Erythroblast (primary cell): ENCODE measurements at places on chromosomes 2 and 18.
A peak's percentile ranks its signal among the peaks of the same experiment; 100 is the strongest.

- DNase-seq: no peak
Observed at GRCh38 chr2:73952499-73953446, 26.1 kb downstream of the DGUOK start.

DNA sequence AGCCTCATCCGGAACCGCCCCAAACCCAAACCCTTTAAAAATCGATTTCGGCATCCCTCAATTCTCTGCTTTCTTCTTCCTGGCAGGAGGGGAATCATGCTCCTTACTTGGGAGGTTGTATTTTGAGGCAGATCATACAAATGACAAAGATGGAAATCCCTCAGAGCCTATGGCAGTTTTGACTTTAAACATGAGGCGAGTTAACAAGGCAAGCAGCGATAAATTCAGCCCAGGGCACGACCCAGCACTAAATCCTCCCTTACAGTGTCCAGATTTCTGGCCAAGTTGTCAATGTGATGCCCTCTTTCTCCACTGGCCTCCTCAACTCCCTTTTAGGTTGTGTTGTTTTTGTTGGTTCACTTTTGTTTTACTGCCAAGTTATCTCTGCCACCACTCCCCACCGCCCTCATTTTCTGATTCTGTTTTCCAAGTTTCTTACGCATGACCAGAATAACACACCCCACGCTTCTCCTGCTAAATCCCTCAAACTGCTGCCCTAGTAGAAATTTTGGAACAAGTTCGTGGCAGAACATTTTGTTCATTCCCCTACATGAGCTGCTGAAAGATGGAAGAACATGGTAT, 68.3 kb downstream of the CTAGE1 start:
- DNase-seq: no peak

DNA sequence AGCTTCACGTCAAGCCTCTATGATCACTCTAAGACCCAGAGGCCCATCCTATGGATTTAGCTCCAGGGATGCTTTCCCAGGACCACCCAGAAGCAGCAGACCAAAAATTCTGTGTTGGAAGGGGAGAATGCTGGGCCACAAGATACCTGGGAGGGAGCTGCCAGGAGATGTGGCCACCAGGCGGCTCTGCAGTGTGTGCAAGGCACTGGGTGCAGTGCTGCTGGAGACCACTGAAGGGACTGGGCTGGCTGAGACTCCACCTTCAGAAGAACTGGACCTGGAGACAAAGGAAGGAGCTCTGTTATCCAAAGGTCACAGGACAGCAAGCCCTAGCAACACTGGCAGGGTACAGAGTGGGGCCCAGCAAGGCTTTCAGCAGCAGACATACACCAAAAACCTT, 34.0 kb downstream of the KANSL3 start:
- DNase-seq: peak; percentile 19

DNA sequence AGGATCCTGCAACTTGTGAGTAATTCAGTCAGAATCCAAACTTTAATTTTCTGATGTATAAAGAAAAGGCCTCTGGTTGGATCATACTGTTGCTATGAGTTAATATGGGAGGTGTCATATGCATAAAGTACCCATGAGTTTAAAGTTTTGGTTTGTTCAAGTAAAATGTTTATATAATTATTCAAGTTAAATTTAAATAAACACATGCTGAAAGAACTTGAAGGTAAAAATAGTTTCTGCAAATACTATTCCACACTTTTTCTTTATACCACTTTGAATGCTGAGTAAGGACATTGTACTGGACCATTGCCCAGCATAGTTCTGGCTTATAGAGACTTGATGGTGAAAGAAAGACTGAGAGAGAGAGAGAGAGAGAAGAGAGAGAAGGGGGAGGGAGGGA, 30.7 kb downstream of the PKP4 start:
- DNase-seq: no peak

DNA sequence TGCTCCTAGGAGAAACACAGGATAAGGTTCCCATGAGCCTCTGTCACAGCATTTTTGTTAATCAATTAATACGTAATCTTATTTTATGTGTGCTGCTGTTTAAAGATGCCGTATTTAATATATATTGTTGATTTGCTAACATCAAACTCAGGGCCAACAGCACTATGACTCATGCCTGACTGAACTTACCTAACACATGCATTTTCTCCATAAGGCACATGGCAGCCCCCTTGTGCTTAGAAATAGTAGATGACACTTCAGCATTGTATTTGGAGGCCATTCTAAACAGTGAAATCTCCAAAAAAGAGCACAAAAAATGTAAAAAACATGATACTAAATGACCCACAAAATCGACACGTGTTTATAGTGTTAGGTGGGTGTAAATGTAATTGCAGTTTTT, 314.8 kb downstream of the MYCN start:
- DNase-seq: no peak

- DNase-seq: no peak
Observed at GRCh38 chr18:79856119-79857007, 58.6 kb downstream of the KCNG2 start.

GRCh38 chr2:40101131-40101575, 322.1 kb upstream of the THUMPD2 start:
- DNase-seq: no peak

GRCh38 chr2:64601785-64602391, 51.8 kb downstream of the SERTAD2 start:
- no peak for DNase-seq

- DNase-seq: no peak
Observed at GRCh38 chr2:108404784-108405397, 27.1 kb downstream of the SULT1C4 start.

GRCh38 chr2:120866071-120866470, 130.4 kb downstream of the GLI2 start:
- DNase-seq: no peak

DNA sequence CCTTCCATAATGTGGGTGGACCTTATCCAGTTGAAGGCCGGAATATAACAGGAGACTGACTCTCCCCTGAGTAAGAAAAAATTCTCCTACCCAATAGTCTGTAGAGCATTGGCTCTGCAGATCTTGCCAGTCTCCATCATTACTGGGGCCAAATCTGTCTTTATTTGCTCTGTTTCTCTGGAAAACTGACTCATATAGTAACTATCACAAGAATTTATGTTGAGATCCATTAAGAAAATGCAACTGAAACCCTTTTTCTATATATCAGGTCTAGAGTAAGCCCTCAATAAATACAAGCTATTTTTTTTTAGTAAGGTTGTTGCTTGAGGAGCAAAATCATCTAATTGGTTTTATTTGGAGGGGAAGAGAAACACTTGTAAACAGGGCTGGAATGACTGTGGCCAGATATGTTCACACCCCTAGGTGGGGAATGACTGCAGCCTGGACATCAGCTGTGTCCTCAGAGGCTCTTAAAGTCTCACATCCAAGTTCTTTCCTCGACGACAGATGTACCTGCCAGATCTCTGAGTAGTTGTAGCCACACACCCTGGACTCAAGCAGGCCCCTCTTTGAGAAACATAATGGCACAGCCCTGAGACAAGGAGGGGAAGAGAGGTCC, 339.7 kb downstream of the TNS1 start:
- no peak for DNase-seq

- peak; percentile 77 for DNase-seq
Observed at GRCh38 chr2:69559442-69560146, 83.9 kb downstream of the AAK1 start.

DNA sequence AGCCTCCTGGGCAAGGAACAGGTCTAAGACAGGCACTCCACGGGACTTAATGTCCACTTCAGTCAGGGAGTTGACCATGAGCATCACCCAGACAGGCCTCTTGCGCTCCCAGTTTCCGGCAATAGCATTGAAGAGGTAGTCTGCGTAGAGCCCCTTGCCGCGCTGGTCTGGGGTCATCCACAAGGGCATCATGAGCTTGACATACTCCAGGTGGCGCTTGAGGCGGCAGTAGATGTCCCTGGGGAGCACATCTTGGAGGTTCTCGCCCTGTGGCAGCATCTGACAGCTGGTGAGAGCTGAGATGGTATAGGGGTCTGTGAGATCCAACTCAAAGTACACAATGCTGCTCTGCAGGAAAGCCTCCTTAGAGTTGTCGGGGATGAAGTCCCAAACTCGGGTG, 10.6 kb downstream of the TRABD2A start:
- no peak for DNase-seq

GRCh38 chr2:72527424-72527823, 298.4 kb downstream of the EXOC6B start:
- DNase-seq: no peak

GRCh38 chr2:237731663-237732062, 66.9 kb upstream of the RBM44 start:
- DNase-seq: peak; percentile 13

- DNase-seq: no peak
Observed at GRCh38 chr18:75214766-75215510, 4.3 kb downstream of the TSHZ1 start.

DNA sequence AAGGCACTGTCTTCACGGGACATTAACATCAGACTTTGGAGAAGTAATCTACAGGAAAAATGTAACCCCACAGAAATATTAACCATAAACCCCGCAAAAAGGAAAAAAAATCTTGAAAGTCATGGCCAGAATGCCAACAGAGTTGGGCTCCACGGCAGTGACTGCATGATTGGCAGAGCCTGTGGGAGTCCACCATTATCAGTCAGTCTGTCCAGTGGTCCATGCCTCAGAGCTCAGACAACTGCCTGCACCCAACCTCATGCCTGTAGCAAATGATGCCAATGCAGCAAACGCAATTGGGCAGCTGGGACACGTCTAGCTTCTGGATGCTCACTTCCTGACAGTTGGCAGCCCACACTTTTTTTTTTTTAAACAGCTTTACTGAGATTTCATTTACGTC, 5.1 kb upstream of the PPIG start:
- DNase-seq: no peak

DNA sequence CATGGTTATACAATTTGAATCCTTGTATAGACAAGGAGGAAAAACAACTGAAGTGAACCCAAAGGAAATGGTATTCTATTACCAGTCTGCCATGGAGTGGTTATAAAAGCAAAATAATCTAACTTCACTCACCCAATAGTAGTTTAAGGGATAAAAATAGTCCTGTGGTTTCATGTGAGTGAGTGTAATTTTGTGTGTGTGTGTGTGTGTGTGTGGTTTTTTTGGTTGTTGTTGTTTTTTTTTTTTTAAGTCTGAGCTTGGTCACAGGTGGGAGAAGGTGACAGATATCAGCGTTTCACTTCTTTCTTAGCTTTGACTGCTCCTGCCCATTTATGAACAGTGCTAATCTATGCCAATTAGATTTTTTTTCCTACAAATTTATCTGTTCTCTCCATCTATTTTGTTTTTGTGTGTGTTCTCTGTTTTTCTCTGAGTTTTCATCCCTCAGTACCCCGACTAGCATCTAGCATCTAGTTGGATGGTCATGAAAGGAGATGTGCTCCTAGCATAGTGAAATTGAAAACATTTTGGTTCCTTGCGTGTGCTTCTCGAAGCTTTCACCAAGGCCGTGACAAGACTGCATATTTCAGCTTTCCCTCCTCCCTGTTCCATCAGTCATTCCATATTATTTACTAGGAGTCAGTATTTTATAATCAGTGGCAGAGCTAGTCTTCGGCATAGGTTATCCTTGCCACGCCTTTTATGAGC, 200.1 kb upstream of the DTNA start:
- no peak for DNase-seq

- no peak for DNase-seq
Observed at GRCh38 chr2:135279209-135279608, 227.1 kb downstream of the RAB3GAP1 start.

DNA sequence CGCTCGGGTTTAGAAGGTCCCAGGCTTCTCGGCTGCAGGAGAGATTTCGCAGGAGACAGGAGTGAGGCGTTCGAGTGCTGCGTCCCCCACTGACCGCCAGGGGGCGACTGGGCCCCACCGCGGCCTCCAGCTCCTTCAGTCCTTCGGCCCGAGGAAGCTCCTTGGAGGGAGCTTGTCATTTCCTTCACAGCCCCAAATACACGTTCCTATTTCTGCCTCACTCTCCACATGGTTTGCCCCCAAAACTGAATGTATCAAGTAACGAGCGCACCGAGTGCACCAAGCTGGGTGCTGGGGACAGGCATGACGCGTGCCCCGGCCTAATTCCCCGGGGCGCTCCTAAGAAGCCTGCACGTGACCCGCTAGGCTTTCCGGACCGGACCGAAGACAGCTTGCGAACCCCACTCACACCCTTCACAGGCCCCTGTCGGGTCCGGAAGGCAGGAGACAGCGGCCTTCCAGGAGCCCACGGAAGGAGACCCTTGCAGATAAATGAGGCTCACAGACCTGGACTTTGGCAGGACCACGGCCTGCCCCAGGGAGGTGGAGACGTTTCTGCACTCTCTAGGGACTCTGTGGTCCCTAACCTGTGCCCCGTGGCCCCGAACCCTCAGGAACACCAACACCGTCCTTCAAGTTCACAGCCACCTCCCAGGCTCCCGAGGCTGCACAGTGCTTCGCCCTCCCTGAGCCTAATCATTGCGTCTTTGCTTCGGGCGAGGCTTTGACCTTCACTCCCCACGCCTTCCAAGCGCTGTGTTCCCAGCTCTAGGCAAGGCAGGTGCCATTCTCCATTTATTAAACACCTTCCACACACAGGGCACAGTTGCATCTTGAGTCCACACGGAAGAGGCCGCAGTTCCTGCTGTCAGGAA, 13.0 kb upstream of the FAHD2A start:
- DNase-seq: peak; percentile 56

DNA sequence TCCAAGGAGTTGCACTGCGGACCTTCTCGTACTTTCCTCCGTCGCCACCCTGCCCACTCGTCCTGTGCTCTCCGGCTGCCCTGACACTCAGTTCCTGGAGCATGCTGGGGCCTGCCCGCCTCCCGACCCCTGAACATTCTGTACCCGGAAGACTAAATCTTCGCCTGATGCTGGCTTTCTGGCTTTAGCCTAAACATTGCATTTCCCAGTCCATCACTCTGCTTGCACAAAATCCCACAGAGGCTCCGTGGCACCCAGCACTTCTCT, 550 bp upstream of the SFXN5 start:
- no peak for DNase-seq

GRCh38 chr18:35029770-35030169, 11.4 kb upstream of the MAPRE2 start:
- peak; percentile 44 for DNase-seq

DNA sequence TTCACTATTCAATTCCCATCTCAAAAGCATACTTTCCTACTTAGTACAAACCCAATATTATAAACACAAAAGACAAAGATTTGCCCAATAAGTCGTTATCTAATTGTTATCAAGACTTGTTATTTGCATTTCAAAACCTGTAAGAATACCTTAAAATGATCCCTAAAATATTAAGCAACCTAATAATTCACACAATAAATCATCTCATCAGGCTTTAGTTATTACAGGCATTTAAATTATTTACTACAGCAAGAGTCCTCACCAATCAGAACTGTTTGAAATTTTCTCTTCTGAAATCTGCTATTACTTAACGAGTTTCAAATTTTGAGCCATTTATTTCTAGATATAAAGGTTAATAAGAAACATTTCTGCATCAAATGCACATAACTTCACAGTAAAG, 1.6 kb downstream of the CCDC88A start:
- no peak for DNase-seq

GRCh38 chr2:73292906-73293533, 328 bp downstream of the EGR4 start:
- DNase-seq: no peak

- no peak for DNase-seq
Observed at GRCh38 chr2:53275743-53276142, 491.9 kb upstream of the CHAC2 start.
